ENCODE measurements at places on chromosomes 3 and 15.

DNA sequence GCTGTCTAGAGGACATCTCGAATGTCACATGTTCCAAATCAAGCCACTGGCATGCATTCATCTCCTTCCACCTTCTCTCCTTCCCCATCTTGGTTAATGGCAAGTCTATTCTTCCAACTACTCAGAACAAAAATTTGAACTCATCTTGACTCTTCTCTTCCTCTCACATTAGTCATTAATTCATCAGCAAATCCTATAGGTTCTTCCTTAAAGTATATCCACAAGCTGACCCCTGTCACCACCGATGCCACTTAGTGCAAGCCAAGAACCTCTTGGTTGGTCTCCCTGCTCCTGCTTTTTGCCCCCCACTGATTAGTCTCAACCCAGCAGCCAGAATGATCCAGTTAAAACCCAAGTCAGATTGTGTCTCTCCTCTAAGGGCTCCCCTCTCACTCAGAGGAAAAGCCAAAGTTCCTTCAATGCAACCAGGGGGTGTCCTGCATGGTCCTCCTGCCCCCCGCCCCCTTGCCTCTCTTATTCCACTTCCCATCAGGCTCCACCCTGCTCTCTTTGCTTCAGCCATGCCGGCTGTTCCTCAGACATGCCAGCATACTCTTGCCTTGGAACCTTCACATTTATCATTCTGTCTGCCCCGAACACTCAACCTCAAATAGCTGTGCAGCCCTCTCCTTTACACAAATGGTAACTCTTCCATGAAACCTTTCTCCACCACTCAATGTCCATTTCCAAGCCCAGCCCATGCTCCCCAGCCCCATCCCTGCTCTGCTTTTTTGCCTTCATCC, 1.0 kb upstream of the GALNT15 start:
- no peak for DNase-seq

DNA sequence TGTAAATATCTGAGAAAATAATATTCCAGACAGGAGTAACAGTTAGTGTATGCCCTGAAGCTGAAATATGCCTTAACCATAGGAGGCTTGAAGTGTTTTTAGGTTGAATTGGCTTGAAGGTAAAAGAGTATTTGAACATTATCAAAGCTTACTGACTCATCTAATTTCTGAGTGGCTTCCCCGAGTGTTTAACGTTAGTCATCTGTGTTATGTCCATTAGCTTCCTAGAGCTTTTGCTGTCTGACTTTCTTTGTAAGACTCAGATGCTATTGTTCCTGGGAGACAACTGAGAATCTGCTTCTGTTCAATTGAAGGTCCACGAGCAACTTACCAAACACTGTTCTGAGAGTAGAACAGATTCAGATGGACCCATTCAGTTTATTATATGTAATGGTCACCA, 656.8 kb upstream of the NECTIN3 start:
- DNase-seq, result peak; percentile 92

GRCh38 chr3:138972941-138973340, 25.9 kb downstream of the FOXL2NB start:
- no peak for DNase-seq

DNA sequence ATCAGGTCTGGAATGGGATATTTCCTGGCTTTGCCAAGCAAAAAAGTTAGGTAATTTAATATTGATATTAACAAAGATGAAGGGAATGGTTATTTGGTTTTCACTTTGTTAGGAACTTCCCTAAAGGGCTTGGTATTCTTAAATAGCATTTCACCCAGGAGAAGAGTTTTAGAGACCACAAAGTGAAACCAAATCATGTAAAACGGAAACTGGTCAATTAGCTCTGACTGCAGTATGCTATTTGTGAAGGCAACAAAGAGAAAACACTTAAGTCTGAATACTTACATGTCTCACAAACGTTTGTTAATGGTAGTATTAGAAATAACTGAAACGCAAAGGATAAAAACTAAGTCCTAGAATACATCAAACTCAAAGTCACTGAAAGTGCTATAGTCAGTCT, 32.4 kb upstream of the SETMAR start:
- no peak for DNase-seq

- DNase-seq, result no peak
Measured at GRCh38 chr3:112338021-112338726, 5.2 kb downstream of the CD200 start.
